Iris pigment epithelial cell (primary cell): ENCODE measurements at places on chromosomes 6 and 20.
A peak's percentile ranks its signal among the peaks of the same experiment; 100 is the strongest.

GRCh38 chr20:5947276-5947675, 3.1 kb downstream of the TRMT6 start:
- peak; percentile 29 for DNase-seq

DNA sequence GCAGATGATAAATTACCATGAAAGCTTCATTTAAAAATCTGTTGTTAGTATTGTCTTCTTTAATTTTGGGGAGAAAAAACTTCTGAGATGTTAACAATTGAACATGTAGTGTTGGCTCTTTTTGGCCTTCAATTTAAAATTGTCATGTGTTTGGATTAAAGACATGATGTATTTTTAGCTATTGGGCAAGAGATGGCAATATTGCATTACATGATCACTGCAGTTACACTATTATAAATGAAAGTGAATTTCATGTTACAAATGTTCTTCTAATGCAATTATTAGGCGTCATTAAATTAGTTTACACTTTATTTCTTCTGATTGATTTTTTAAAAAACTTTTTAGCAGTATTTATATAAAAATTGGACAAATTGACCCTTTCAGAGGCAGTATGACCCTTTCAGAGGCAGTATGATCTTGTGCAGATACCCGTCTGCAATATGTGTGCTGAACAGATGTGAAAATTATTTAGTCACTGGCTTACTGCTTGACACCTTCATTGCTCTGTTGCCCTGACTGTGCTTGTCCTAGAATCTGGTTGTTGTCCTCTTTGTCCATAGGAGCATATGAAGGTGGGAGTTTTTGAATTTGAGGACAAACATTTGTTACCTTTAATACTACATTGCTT, 25.8 kb downstream of the CDKAL1 start:
- no peak for DNase-seq

- DNase-seq = no peak
Measured at GRCh38 chr6:3290931-3291211, 32.1 kb downstream of the PSMG4 start.

GRCh38 chr6:69957985-69958559, 91.7 kb downstream of the COL19A1 start:
- DNase-seq = peak; percentile 9

GRCh38 chr20:31981784-31982183, 13.8 kb downstream of the XKR7 start:
- DNase-seq = no peak

GRCh38 chr6:139422105-139423036, 47.9 kb upstream of the CITED2 start:
- DNase-seq = no peak

GRCh38 chr6:139752086-139752485, 377.6 kb upstream of the CITED2 start:
- no peak for DNase-seq

GRCh38 chr20:46347841-46348803, 39.8 kb upstream of the CDH22 start:
- peak; percentile 55 for DNase-seq

DNA sequence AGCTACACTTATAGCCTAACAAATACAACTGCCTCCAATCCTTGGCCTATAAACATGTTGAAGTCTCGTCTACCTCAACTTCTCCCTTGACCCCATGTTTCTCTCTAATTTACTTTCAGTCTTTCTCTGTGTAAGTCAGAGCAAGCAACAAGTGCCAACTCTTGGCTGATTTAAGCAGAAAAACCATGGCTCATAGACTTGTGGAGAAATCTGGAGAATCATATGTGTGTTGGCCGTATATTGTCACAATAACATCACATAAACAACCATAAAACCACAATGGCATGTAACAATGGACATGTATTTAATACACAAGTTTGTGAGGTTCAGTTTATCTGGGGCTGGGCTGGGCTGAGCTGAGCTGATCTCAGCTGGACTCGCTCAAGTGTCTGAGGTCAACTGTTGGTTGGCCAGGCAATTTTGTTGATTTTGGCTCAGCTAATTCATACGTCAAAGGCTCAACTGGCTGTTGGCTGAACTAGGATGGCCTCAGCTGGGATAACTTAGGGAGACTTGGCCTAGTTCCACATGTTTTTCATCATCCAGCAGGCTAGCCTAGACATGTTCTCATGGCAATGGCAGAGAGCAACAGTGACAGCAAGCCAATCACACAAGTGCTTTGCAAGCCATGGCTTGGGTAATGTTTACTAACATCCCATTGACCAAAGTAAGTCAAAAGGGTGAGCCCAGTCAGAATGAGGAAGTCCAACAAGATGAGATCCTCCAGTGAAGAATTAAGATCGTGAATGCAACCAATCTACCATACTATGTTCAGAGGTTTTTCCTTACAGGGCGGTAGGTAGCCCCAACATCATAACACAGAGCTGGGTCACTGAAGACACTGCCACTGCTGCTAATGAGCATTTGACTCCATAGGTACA, 12.9 kb upstream of the TBC1D22B start:
- peak; percentile 100 for DNase-seq

DNA sequence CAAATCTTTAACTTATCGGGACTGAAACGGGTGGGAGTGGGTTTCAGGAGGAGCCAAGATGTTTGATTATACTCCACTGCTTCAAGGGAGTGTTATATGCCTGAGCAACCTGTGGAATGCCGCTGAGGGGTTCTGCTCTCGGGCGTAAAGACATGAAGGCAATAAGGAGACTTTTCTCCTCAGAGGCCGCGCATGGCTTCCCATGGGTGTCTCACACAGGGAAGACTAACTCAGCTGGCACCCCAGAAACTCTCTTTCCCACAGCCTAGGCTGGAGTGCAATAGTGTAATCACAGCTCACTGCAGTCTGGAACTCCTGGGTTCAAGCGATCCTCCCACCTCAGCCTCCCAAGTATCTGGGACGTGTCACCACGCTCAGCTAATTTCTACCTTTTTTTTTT, 5.1 kb upstream of the C20orf141 start:
- DNase-seq = no peak

- DNase-seq = no peak
Measured at GRCh38 chr20:41992481-41992880, 374.3 kb upstream of the CHD6 start.

GRCh38 chr6:128519931-128520435, 416 bp downstream of the PTPRK start:
- peak; percentile 70 for DNase-seq

DNA sequence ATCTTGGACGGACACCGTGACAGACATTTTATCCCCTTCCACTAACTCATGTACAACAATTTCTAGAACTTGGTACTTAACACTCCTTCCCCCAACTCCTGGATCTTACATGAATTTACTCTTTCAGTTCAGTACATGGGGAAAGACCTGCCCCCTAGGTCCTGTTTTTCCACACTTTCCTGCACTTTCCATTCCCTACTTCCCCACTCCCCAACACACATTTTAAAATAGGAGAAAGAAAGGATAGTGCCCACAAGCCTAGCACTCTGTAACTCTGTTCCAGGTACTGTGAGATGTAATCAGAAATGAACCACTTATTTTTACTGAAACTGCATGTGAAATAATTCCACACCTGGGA, 1.3 kb downstream of the ADGRG6 start:
- no peak for DNase-seq

- peak; percentile 0 for DNase-seq
Measured at GRCh38 chr20:14672066-14672465, 334.7 kb upstream of the FLRT3 start.

DNA sequence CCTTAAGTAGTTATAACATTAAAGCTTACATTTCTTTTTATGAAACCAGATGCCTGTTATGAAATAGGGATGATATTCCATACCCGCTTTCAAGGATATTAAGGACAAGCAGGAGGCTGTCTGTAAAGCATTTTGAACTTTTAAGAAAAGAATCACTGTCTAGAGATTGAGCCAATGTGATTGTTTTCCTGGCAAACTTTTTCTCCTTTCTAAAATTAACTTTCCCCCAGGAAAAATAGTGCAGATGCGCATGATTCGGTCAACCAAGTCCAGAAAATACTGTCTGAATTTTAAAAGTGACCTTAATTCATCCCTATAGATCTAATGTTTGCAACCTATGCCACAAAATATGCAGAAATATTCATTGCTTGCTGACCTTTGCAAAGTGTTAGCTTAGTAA, 15.1 kb upstream of the DEK start:
- DNase-seq = no peak

DNA sequence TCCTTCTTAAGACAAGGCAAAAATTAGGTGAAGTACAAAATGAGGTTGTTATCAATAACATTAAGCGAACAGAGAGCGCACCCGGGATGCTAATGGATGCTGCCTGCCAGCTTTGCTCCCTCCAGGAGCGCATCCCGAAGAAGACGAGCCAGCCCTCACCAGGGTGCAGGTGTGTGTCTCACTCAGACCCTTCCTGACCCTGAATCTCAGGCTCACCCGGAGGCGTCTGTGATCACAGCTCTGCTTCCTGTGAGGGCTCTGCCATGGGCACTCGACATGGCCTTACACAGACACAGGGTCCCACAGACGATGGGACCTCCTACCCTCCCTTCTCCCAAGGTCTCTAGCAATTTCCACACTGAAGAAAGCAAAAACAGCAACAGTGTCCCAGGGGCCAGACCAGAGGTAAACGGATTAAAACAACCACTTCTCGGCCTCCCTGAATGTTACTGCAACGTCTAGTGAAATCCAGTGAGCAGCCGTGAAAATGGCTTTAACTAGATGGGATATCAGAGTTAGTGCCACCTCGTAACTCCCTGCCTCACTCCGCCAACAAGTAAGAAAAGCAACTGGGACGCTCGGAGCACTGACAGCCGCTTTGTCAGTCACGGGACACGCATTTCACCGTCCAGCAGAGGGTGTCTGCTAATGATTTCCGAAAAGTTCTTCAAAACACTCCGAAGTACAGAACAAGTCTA, 11.7 kb downstream of the ZBTB46 start:
- no peak for DNase-seq

DNA sequence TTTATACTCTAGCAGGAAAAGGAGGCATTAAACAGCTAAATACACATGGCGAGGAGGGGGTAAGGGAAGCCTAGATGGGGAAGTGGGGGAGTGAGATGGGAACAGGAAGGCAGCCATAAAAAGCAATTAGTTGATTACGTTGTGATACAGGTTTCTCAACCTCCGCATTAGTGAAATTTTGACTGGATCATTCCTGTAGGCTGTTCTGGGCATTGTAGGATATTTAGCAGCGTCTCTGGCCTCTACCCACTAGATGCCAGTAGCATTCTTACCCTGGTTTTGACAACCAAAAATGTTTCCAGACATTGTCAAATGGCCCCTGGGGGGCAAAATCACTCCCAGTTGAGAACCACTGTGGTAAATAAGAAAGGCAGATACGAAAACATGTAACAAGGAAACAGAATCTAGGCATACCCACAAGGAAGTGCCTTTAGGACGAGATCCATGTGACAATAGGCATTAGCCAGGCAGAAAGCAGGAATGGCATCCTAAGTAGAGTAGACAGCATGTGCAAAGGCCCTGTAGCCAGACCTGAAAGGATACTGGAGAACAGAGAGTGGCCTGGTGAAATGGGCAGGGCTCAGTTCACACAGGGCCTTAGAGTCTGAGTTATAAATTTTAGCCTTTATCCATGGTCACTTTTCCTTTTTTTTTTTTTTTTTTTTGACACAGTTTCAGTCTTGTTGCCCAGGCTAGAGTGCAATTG, 25.8 kb upstream of the PTPN1 start:
- no peak for DNase-seq

- DNase-seq = no peak
Measured at GRCh38 chr20:25460566-25461280, 53.2 kb downstream of the GINS1 start.

- no peak for DNase-seq
Measured at GRCh38 chr20:32302507-32302872, 25.0 kb downstream of the KIF3B start.

GRCh38 chr6:133130863-133131262, 110.3 kb upstream of the EYA4 start:
- DNase-seq = peak; percentile 48

DNA sequence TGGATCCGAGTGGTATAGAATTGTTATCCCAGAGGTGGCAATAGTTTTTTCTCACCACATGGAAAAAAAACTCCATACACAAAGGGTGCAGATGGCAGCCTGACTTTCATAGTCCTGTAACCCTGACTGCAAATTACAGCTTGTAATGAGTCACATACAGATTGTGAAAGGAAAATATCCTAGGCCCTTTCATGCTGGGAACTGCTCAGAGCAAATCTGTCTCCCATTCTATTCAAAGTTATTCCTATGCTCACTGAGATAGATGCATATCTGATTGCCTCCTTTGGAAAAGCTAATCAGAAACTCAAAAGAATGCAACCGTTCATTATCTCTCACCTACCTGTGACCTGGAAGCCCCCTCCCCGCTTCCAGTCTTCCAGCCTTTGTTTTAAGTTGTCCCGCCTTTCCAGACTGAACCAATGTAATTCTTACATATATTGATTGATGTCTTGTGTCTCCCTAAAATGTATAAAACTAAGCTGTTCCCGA, 108.7 kb upstream of the MAP3K4 start:
- no peak for DNase-seq

DNA sequence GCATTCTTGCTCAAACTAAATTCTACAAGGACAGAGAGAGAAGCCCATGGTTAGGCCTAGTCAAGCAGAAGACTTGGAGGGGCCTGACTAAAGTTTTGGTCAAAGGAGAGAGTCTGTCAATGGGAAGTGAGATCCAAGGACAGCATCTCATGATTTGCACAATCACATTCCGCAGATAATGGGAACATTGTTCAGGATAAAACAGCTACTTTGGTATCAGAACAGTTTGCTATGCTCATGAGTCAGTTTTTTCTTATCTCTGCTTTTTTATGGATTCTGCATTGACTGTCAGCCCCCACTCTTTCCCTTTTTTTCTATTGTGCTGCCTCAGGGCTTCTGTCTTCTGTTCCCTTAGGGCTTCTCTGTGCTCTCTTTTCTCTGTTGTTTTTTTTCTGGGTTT, 28.6 kb downstream of the AKAP7 start:
- DNase-seq = peak; percentile 19

DNA sequence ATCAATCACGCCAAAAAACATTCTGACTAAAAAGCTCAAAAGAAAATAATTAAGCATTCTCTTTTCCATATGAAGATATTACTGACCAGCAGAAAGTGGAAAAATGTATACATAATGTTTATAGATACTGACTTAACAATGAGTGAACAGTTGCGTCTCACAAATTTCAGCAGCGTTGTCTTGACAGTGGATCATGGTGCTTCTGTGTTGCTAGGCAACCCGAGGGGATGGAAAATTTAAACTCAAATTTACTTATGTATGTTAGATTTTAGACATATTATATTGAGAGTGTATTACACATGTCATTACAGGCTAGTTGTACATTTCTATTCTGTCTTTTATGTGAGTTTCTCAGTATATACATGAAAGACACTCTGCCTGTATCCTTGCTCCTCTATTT, 110.2 kb downstream of the LAMA2 start:
- no peak for DNase-seq

GRCh38 chr6:33908025-33908424, 104.2 kb upstream of the MLN start:
- DNase-seq = no peak

DNA sequence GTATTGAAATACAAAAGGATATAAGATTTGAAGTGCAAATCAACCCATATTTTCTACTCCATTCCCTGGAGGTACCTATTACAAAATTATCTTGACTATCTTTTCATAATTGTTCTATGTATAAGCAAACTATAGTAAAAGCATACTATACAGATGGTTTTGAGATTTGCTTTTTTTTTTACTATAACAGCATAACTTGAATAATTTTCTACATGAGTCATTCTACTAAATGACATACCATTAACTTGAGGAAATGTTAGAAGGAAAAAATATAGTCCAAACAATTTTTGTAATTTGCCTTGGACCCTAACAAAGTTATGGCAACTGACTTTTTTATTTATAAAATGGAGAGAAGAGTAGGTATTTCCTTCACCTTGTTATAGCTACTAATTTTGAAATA, 472.7 kb downstream of the PKHD1 start:
- DNase-seq = no peak

GRCh38 chr6:144364208-144364720, 79.1 kb downstream of the UTRN start:
- DNase-seq = no peak
